ENCODE measurements at places on chromosomes 4 and X.

DNA sequence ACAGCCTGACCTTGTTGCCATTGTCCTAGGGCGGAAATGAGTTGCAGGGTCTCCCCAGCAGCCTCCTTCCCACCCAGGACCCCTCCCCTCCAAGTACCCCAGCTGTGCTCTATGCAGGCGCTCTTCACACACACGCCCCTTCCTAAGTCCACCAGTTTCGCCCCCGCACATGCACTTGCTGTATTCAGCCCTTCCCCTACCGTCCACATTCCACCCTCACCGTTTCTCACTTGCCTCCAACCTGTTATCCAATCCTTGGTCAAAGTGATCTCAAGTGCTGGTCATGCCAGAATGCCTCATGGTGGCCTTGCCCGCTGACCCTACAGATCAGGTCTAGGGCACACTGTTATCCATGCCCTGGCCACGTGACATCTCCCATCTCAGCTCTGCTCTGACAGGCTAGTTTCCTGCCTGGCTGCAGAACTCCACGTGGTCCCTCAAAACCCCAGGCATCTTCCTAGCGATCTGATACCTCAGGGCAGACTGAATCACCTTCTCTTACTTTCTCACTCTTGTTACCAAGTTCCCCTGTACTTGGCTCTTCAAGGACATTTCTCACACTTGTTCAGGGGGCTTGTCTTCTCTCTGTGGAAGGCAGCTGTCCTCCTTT is 39.7 kb downstream of the NSG1 start:
- no peak for DNase-seq

GRCh38 chrX:105315248-105315647 is 94.8 kb upstream of the TEX13A start:
- no peak for DNase-seq

GRCh38 chrX:34560180-34560579 is 96.9 kb downstream of the TMEM47 start:
- DNase-seq, result no peak

GRCh38 chrX:40945361-40945713 is 139.9 kb upstream of the USP9X start:
- DNase-seq, result no peak

DNA sequence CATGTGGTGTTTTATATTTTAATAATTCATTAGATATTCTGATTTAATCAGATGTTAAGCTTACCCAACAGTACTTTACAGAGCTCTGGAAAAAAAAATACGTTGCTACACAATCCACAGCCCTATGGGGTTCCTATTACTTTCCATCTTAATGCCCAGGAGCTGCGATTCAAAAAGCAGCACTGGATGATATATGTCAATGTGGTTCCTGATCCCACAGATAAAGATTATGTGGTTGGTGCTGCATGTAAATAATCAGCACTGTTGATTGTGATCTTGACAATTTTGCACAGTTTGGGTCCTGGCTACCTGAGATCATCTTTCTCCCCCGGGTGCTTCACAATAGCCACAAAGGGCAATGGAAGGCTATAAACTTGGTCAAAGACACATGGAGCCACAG is 72.7 kb upstream of the DCLK2 start:
- DNase-seq, result no peak

GRCh38 chr4:158766434-158767044 is 2.3 kb upstream of the FNIP2 start:
- no peak for DNase-seq

DNA sequence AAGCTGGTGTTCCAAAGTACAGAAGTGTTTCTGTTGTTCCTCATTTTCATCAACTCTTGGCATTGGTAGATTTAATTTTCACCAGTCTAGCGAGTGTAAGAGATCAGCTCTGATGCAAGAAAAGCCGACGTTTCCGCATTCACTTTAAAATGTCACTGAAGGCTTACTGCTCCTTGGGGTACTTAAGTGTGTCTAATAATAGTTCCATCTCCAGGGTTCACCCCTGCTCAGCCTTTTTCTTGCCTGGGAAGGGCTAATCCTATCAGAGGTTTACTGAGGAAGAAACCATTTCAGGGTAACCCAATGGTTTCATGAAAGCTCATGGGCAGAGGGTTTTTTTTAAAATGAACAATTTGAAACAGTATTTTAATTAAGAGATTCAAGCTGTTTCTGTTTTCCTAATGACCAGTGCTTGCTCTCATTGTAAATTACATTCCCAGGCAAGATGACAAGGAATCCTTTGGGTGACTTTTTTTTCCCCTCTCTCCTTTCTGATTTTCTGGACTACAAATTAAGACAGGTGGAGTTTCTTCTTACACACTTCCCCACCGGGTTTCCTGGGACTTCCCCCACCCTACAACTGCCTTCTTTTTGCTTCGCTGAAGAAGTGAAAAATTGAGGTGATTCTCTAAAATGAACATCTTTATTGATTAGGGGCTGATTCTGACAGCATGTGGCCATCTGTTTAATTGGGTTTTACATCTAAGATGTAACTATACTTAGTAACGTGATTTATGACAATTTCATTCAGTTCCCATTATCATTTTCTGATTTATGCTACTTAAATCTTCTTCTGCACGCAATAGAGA is 78.7 kb upstream of the CBLL2 start:
- no peak for DNase-seq

DNA sequence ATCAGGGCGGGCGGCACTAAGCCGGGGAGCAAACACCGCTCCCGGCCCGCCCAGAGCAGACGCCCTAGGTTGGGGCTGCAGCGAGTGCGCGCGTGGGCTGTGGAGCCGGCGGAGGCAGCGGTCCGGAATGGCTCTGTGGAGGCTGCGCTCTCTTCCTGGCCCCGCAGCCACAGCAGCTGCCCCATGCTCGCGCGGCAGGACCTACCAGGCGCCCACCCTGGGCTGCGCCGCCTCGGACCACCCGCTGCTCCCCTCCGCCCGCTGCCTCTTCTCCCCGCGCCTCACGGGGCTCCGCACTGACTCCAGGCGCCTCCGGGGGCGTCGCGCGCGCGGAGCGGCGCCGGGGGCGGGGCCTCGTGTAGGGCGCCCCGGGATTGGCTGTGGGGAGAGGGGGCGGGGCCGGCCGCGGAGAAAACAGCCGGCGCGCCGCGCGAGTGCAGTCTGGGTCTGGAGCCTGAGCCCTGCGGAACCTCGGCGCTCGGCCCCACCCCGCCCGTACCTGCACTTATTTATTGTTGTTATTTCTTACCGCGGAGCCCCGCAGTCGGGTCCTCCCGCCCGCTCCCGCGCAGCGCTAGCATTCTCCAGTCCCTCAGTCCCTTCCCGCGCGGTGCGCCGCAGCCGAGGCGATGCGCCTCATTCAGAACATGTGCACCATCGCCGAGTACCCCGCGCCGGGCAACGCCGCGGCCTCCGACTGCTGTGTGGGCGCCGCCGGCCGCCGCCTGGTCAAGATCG is at the start of gene RASL11B:
TSS of gene RASL11B (plus strand) at position 439 of the 738 bp plus-strand sequence. CDS start at position 630, 191 bp downstream.
- DNase-seq, result peak; percentile 58

DNA sequence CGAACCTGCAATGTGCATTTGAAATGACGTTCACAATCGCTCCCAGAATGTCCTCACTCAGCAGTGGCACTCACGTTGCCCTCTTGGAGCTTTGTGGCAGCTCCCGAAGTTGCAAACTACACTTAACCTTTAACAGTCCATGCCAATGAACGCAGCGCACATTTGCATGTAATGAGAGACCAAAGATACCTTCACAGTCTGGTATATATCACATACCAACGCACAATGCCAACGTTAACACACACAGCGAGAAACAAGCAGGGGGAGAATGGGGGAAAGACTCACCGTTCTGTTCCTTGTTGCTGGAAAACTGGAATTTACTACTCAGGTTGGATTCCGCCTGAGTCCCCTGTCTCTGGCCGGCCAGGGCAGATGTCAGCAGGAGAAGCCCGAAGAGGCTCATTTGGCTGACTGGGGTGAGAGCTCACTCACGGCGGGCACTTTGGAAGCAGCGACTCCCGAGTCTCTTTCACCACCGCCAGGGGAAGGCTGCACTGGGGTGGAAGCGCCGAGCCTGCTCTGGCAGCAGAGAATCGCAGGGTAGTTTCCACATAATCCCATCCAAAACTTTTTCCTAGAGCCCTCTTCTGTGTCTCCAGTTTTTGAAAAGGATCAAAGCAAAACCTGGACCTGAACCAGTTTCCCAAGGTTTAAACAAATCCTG is 966 bp downstream of the PDGFC start:
- DNase-seq, result no peak

- DNase-seq, result peak; percentile 97
Measured at GRCh38 chr4:47914220-47914925, at the start of gene NFXL1. TSS of gene NFXL1 (minus strand) at chr4:47914583. CDS start at chr4:47914203, 380 bp downstream.

DNA sequence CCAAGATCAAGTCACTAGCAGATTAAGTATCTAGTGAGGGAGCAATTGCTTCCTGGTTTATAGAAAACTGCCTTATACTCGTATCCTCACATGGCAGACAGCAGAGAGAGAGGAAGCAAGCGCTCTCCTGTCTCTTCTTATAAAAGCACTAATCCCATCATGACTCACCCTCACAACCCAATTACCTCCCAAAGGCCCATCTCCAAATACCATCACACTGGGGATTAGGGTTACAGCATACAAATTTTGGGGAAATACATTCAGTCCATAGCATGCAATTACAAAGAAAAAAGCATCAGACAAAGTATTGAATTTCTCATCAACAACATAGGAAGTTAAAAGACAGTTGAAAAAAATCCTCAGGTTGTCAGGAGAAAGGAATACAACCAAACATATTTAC is 292.6 kb downstream of the IQCM start:
- no peak for DNase-seq

- no peak for DNase-seq
Measured at GRCh38 chr4:99403380-99404184, 31.6 kb downstream of the ADH7 start.

- no peak for DNase-seq
Measured at GRCh38 chr4:7529368-7530080, 94.8 kb upstream of the PSAPL1 start.

- DNase-seq, result no peak
Measured at GRCh38 chr4:85778632-85779131, 303.7 kb downstream of the ARHGAP24 start.

- DNase-seq, result no peak
Measured at GRCh38 chr4:133555671-133556070, 406.6 kb downstream of the PCDH10 start.

- no peak for DNase-seq
Measured at GRCh38 chr4:109989618-109990017, 76.9 kb downstream of the EGF start.

- DNase-seq, result no peak
Measured at GRCh38 chr4:46933686-46934085, 24.6 kb upstream of the COX7B2 start.

GRCh38 chrX:63513825-63514568 is 162.9 kb upstream of the SPIN4 start:
- peak; percentile 42 for DNase-seq

- no peak for DNase-seq
Measured at GRCh38 chr4:68951806-68952585, 392 bp upstream of the UGT2A3 start.

- DNase-seq, result no peak
Measured at GRCh38 chrX:8141896-8142295, 29.2 kb downstream of the VCX2 start.

DNA sequence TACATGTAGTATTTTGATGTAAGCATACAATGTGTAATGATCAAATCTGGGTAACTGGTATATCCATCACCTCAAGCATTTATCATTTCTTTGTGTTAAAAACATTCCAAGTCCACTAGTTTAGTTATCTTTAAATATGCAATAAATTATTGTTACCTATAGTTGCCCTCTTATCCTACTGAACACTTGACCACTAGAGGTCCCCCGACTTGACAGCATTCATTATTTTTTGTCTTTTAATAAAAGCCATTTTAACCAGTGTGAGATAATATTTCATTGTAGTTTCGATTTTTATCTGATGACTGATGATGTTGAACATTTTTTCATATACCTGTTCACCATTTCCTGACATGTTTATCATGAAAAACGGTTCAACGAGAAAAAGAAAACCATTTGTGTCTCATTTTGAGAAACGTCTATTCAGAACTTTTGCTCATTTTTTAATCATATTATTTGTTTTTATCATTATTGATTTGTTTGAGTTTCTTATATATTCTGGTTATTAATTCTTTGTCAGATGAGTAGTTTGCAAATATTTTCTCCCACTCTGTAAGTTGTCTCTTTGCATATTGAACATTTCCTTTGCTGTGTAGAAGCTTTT is 199.0 kb upstream of the CXXC4 start:
- DNase-seq, result no peak

DNA sequence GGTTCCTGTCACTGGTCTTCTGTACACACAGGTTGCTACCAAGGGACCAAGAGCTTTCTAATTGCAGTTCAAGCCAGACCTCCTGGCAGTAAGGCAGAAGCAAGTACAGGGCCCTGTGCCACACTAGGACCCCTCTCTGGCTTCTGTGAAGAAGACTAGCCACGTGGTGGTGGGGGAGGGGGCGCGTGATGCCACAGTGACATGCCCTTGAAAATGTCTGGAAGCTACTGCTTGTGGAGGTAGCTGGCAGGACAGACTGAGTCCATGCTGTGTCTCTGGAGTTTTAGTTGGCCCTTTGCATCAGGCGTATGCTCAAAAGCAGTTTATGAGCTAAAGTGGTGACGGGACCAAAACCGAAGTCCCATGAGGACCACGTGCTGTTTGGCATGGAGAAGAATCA is 50.9 kb downstream of the RTL5 start:
- DNase-seq, result no peak

DNA sequence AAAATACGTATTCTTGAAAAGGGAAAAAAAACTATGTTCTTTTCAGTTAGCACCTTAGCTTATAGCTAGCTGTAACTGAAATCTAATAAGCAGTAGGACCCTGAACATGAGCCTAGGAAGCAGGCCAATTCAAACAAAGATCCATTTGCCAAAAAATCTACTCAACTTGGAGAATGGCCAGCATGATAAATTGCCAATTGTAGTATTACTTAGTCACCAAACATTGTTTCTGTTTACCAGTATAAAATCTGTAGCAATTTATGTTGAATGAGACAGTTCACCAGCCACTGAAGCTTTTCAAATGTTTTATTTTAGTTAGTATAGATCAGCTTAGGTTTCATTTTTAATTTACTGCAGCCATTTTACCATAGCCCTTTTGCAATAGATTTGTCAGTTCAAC is 323.6 kb upstream of the DIPK2B start:
- DNase-seq, result peak; percentile 17

DNA sequence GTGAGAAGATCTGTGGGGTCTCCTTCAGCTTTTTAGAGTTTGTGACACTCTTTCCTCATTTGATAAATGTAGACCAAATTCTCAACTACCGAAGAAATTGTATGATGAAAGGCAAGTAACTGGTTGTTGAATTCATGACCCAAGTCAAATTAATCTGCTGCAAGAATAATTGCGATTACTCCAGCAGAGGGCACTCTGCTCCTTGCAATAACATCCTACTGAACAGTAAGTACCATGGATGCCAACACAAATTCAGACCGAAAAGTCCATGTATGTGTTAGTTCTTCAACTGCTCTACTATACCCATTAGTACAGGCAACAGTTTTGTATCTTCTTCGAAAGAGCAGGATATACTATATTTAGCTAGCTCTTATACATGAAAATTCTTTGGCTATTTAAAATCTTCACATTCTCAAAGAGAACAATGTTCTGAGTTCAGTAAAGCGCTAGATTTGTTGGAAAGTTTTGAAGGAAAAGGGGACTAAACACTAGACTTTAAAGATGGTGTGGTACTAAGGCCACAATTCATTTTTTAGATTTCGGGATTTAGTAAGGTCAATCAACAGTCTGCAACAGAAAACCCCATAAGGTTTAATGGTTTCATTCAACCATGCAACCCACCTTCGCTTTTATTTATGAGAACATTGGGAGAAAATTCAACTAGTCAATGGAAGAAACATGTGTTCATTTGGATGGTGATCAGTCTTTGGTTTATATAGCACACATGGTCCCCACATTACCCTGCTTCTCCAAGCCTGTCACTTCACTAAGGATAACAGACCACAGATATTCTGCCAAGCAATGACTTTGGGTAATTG is 105.4 kb upstream of the TBC1D9 start:
- peak; percentile 72 for DNase-seq
